NCI-H510A treated with DMSO at 0.1 percent for 48 hours (cell line): ENCODE measurements at places on chromosomes 12 and 14.
A peak's percentile ranks its signal among the peaks of the same experiment; 100 is the strongest.

GRCh38 chr12:13222076-13222475 lies 25.6 kb downstream of the EMP1 start:
- no peak for DNase-seq

DNA sequence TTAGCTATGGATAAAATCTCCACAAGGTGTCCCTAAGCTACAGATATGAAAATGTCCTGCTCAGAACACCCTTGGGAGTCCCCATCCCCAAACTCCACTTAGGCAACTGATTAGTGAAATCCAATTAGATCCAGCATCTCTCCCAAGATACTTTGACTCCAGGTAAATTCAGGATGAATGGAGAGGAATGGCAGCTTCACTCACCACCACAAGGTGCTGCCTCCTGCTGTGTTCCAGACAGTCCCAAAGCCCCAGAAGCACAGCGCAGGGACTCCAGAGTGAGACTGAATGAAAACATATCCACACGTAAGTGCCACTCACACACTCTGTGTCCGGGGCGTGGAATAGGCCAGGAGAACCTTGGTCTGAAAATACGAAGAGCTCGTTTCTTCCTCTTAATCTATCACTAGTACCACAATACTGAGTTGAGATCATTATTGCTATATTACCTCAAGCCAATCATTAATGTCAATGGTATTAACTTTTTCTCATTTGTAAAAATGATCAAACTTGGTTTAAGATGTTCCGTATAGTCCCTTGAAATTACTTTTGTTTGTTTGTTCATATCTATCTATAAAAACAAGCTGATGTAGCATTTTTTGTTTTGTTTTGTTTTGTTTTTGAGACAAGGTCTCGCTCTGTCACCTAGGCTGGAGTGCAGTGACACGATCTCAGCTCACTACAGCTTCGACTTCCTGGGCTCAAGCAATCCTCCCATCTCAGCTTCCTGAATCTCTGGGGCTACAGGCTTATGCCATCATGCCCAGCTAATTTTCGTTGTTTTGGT lies 70.0 kb upstream of the BICD1 start:
- no peak for DNase-seq

- peak; percentile 72 for DNase-seq
Observed at GRCh38 chr14:100898935-100899883, 4.3 kb downstream of the RTL1 start.

- DNase-seq, result peak; percentile 89
Observed at GRCh38 chr14:37594238-37594970, 645 bp downstream of the FOXA1 start.

DNA sequence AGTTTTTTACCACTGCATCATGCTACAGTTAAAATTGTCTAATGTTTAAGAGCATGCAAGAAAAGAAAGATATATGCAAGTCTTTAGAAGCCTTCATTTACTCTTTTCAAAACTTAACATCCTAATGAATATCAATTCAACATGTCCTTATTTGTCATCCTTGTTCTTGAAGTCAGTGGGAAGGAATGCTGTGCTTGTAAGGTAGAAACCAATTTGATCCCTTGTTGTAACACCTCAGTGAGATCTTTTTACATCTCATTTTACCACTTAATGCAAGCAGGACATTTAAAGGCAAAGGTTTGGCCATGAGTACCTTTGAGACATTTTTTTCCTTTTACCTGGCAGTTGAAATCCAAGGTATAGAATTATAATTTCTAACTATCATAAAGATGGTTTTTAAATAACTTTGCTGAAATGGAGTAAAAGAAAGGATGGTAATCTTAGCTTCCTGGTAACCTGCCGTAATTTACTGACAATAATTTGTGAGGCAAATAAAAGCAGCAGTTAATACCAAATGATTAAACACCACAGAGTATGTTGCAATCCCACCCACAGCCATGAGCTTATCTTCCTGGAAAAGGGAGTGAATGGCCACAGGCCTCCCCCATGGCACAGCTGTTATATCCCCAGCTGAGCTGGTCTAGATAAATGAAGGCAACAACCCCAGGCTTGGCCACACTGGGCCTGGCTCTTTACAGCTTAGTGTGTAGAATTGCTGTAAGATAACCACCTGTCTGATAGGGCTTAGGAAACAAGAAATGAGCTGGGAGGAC lies 33.2 kb upstream of the STRN3 start:
- no peak for DNase-seq

DNA sequence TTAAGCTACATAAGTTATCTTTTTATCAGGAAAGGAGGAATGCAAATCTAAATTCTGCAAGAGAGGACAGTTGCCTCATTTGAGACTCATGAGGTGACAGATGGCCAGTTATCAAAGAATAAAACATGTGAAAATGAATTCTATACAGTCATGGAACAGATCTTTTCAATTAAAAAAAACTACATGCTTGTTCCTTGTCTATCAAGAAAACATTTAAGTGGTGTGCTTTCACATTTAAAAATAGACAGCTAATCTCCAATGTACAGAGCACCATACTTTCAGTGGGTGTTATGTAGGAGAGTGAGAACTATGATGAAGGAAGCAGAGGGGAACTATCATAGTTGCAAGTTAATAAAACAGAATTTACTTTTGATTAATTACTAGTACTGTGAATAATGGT lies 76.7 kb upstream of the TTC7B start:
- no peak for DNase-seq

- DNase-seq, result no peak
Observed at GRCh38 chr12:59046763-59047534, 126.6 kb upstream of the LRIG3 start.

DNA sequence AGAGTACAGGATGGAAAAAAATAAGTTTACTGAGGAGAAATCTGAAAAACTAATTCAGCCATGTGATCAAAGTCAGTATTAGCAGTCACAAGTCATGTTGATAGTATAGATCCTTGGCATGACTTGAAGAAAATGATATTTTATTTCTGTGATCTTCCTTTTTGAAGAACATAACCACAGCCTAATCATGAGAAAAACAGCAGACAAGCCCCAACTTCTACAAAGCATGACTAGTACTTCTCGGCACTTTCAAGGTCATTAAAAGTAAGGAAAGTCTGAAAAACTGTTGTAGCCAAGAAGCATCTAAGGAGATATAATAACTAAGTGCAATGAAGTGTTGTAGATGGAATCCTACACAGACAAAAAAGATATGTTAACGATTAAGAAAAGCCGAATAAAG lies 264.1 kb upstream of the FOXG1 start:
- DNase-seq, result no peak

DNA sequence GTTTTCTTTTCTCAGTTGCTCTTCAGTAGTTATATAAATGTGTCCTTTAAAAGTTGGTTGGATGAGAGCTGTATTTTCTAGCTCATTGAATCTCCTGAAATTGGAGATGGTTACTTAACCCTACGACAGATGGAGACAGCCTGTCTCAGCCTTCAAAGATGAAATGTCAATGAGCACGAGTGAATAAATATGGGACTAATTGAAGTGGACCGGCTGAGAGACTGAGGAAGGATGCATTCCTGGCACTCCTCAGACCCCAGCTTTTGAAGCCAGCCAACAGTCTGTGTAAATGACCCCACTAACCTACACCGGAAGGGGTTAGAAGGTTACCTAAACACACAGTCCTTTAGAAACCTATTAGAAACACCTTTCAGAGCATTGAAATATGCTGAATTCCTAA lies 46.6 kb downstream of the PDZRN4 start:
- DNase-seq, result no peak

GRCh38 chr12:65277994-65278575 lies 398 bp upstream of the MSRB3 start:
- no peak for DNase-seq

- DNase-seq, result no peak
Observed at GRCh38 chr14:98931911-98932310, 340.1 kb downstream of the BCL11B start.

- no peak for DNase-seq
Observed at GRCh38 chr14:96309896-96310330, 53.2 kb downstream of the ATG2B start.

DNA sequence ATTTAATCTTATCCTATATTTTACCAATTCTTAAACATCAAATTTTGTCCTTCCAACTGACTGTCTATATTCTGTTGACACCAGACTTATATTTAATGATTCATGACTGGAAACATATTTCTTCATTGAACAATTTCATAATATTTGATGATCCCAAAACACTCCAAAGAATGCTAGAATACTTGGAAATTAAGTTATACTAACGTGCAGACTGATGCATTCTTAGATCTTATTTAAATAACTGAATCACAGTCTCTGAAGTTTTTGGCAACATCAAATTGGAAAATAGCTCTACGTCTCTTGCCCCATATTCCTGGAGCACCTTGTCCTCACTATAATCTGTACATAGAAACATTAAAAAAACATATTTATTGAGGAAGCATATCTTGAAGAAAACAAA lies 127.4 kb downstream of the HMGA2 start:
- DNase-seq, result no peak

DNA sequence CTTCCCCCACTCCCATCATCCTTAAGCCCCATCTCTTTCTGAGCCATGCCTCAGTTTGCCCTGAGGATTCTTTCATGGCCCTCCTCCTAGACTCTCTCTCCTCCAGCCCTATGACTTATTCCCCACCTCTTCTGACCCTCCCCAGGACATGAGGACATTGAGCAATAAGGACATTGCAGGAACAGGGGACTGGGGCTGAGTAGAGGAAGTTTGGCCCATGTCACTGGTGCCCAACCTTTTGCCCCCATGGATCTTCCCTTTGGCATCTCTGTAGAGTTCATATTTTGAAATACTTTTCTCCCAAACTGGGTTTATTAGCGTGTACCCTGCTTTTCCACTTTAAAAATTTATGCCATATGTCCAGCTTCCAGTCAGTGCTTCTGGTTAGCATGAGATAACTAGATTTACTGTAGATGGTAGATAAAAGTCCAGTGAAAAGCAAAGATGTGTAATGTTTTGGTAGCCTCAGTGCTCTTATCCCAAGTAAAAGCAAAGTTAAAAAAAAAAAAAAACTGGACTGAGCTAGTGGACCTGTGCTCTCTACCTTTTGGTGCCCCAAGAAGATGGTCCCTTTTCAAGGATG lies 6.1 kb upstream of the LRP1-AS start:
- DNase-seq, result no peak

GRCh38 chr12:19074700-19075099 lies 54.8 kb upstream of the PLEKHA5 start:
- DNase-seq, result no peak

DNA sequence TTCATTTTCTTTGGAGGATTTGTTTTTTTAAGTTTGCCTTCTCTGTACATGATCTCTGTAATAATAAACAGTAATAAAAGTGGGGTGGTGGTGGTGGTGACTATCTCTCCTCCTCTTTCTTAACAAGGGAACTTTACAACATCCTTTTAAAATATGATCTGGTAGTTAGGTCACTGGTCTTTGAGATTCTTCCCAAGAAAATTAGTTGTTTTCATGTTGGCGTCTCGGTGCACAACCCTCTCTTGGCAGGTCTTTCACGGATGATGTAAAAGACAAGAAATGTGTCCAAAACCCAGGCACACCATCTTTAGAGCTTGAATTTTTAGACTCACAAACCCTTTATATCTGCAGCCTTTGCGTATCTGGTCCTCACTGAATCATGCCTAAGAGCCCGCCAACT lies 488.5 kb upstream of the TBX3 start:
- DNase-seq, result no peak

- DNase-seq, result peak; percentile 35
Observed at GRCh38 chr14:65301862-65302539, 110.5 kb upstream of the FUT8 start.

GRCh38 chr12:104570174-104570907 lies 113.6 kb downstream of the CHST11 start:
- no peak for DNase-seq

DNA sequence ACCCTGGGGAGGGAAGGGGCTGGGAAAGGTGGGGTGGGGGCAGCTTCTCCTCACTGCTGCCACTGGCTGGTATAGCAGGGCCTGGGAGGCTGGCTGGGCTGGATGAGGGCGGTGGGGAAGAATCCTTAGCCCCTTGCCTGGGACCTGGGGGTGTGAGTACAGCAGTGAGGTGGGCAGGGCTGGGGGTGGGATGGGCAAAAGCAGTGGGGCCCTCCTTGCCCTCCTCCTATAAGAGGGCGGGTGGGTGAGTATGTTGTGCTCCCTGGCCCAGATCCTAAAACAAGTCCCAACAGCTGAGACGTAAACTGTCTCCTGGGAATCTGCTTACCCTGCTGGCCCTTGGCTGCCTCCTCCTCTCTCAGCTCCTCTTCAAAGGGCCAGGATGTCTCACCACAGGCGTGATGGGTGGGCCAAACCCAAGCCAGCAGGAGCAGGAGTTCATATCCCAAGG lies 2.2 kb downstream of the NCKAP5L start:
- no peak for DNase-seq

DNA sequence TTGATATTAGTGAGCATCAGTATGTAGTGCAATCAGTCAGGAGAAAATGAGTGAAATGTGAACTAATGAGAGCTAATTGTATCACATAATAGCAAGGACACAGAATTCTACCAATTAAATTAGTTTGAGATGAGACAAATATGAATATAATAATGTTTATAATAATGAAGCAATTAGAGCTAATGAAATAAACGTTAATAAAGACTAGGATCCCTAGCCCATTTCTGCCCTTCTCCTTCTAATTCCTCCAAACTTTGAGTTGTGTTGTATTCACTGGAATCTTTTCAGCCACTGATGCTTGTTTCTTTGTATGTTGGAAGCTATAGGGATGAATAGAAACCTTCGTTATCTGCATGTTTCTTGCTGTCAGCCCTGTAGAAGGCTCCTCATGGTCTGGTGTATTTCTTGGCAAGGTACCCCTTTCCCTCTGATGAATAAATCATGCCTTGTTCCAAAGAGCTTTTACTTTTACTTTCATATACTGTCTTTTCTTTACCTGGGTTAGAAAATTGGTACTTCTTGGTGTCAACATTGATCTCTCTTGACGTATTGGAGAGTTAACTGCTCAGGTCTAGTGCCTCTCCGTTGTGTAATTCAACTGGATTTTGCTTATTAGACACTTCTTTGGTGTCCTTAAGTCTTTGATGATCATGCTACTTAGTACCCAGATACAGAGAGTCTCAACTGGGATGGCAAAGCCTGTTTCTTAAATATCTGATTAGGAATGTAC lies 154.8 kb downstream of the PTCSC3 start:
- DNase-seq, result no peak

DNA sequence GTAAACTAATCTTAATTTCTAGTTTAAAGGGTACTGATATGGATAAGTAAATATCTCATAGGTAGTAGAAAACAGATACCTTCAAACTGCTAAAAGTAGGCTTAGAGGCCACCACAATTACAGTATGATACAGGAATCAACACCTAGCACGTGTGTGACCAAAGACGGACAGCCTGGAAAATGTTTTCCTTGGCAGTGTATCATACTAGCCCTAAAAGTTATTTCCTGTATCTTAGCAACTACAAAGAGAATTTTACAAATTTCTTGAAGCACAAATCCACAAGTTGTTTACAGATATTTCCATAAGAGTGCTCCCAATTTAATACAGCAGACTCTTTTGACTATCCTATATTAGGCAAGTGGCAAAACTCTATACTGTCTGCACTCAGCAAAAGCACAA lies 106.0 kb downstream of the ITPR2 start:
- no peak for DNase-seq
